ENCODE measurements at places on chromosomes 16 and 17. TPM values are rescaled to one million over a fixed set of nuclear protein-coding genes. Genes with fewer than 3 reads are reported as not detected.

NPIPB8 gene
- under 0.01 TPM for total RNA-seq

GRIN2A gene
- not detected for total RNA-seq

LHX1 gene
- not detected for total RNA-seq

TPPP3 gene
- not detected for total RNA-seq

YPEL2 gene
- total RNA-seq, result 8.9 TPM

All from melanocyte of skin (primary cell).